ENCODE measurements at places on chromosomes 5 and 9. TPM values are rescaled to one million over a fixed set of nuclear protein-coding genes. Genes with fewer than 3 reads are reported as not detected.

GRCh38 chr5:146632620-146633322 is 116.8 kb upstream of the GPR151 start:
- no peak overlapping the region for H3K4me3 ChIP-seq
- no peak for DNase-seq
- no peaks in the 10 kb centered on the region for H3K4me1 ChIP-seq

NPR3 gene
- polyA plus RNA-seq = not detected

- no peak overlapping the region for H3K4me3 ChIP-seq
- H3K27me3 ChIP-seq = peaks cover 7% of the 10 kb centered on the region
- no peaks in the 10 kb centered on the region for H3K4me1 ChIP-seq
- no peak for DNase-seq
- no peaks in the 10 kb centered on the region for H3K36me3 ChIP-seq
Measured at GRCh38 chr5:174745590-174746103, 21.3 kb downstream of the MSX2 start.

KCNIP1 gene
- polyA plus RNA-seq = not detected

DDX46 gene
- 20.4 TPM for polyA plus RNA-seq

DNA sequence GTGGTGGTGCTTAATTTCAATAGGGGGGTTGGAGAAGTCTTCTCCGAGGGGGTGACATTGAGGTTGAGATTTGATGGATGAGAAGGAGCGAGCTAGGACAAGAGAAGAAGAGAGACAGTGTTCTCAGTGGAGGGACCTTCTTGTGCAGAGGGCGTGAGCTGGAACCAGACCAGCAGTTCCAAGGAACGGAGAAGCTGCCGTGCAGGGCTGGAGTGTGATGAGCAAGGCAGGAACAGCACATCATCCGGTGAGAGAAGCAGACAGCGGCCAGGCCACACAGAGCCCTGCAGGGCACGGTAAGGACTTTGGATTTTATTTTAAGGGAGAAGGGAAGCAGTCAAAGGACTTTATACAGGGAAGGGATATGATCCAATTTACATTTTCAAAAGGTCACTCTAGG is 206.9 kb downstream of the MELK start:
- DNase-seq = no peak
- no peaks in the 10 kb centered on the region for H3K4me1 ChIP-seq
- H3K27ac ChIP-seq = no peak overlapping the region
- H3K36me3 ChIP-seq = no peaks in the 10 kb centered on the region
- H3K4me3 ChIP-seq = no peak overlapping the region

GRCh38 chr5:6948562-6948961 is 235.3 kb downstream of the TENT4A start:
- H3K4me1 ChIP-seq = no peaks in the 10 kb centered on the region
- no peak overlapping the region for H3K4me3 ChIP-seq
- no peaks in the 10 kb centered on the region for H3K27me3 ChIP-seq
- no peak overlapping the region for H3K27ac ChIP-seq
- H3K36me3 ChIP-seq = no peaks in the 10 kb centered on the region

GRCh38 chr9:87062746-87063145 is 115.4 kb upstream of the GAS1 start:
- no peaks in the 10 kb centered on the region for H3K27me3 ChIP-seq
- no peak overlapping the region for H3K4me3 ChIP-seq
- no peak for DNase-seq
- H3K36me3 ChIP-seq = no peaks in the 10 kb centered on the region
- no peaks in the 10 kb centered on the region for H3K4me1 ChIP-seq

PDZD2 gene
- polyA plus RNA-seq = 0.25 TPM

DNA sequence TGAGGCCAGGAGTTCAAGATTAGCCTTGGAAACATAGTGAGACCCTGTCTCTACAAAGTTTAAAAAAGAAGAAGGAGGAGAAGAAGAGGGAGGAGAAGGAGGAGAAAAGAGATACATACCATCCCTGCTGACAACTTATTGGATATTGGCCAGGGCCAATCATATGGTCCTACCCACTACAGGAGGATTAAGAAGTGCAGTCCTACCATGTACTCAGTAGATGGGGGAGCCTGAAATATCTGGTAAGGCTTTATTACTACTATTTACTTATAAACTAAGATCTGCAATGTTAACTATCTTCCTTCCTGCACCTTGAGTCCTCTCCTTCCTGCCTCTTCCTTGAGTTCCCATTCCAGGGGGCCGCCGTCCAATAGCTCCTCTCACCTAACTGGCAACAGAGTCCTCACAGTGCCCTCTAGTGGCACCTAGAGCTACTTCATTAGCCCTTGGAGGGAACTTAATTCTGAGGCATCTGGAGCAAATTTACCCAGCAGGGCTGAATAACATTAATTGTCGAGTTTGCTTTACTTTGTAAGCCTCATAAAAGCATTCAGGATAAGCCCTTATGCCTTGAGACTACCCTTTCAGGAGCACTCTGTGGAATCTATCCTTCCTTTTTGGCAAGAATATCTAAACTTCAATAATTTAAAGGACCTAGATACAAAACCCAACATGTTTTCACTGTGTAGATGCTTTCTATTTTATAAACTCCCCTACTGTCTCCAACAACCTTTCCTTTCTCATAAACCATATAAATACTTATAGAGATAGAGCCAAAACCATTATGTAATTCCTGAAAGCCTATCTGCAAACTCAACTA is 39.1 kb upstream of the RANBP6 start:
- H3K4me3 ChIP-seq = no peak overlapping the region
- DNase-seq = peak; percentile 55

GRCh38 chr9:98774746-98775145 is 21.6 kb downstream of the ANKS6 start:
- no peak overlapping the region for H3K4me3 ChIP-seq
- DNase-seq = no peak
- H3K4me1 ChIP-seq = no peaks in the 10 kb centered on the region
- H3K27me3 ChIP-seq = no peaks in the 10 kb centered on the region
- H3K36me3 ChIP-seq = peaks cover 15% of the 10 kb centered on the region

GRCh38 chr5:42974536-42974935 is 65.6 kb downstream of the ANXA2R start:
- H3K36me3 ChIP-seq = peaks cover 15% of the 10 kb centered on the region
- no peak for DNase-seq
- no peaks in the 10 kb centered on the region for H3K27me3 ChIP-seq
- H3K4me1 ChIP-seq = no peaks in the 10 kb centered on the region
- H3K27ac ChIP-seq = no peak overlapping the region
- H3K4me3 ChIP-seq = no peak overlapping the region

- DNase-seq = no peak
- H3K27ac ChIP-seq = no peak overlapping the region
- no peak overlapping the region for H3K4me3 ChIP-seq
- H3K36me3 ChIP-seq = no peaks in the 10 kb centered on the region
Measured at GRCh38 chr9:113646946-113647914, 183.7 kb downstream of the RGS3 start.

PAPPA gene
- polyA plus RNA-seq = 0.15 TPM

DNA sequence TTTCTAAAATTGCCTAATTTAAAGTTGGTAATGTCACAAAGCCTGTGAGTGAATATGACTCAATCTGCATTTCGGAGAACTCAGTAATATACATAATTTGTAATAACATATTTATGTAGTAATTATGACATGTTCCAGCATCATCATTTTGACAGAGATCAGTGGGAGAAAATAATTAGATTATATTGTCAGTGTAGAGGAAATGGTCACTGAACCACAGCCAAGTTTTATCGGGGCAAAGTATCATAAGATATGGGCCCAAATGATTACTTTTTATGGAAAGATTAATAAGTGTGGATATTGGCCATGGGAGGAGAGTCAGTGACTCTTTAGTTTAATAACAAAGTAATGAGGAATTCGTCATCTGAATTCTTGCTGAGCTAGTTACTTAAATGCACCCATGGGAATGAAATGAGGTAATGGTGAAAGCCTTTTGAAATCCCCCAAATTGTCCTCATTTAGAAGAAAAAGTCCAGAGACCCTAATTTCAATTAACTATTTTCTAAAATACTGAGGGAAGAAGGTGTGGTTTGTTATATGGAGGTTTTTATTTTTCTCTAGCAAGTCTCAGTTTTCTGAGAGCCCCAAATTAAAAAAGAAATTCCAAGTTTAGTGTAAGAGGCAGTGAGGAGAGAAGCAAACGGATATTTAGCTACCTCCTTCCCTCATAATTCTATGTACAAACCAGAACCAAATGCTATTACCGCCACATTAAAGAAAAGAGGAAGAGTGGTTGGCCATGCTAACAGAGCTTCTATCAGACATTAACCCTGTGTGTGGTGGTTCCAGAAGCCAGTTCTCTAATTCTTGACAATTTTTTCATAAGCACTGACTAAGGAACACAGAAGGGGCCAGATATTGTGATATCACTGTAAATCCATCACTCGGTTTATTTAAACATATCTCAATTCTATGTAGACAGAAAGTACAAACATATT is 37.7 kb upstream of the MRPS30 start:
- no peaks in the 10 kb centered on the region for H3K27me3 ChIP-seq
- no peak overlapping the region for H3K4me3 ChIP-seq
- DNase-seq = no peak

CCDC187 gene
- not detected for polyA plus RNA-seq

DNA sequence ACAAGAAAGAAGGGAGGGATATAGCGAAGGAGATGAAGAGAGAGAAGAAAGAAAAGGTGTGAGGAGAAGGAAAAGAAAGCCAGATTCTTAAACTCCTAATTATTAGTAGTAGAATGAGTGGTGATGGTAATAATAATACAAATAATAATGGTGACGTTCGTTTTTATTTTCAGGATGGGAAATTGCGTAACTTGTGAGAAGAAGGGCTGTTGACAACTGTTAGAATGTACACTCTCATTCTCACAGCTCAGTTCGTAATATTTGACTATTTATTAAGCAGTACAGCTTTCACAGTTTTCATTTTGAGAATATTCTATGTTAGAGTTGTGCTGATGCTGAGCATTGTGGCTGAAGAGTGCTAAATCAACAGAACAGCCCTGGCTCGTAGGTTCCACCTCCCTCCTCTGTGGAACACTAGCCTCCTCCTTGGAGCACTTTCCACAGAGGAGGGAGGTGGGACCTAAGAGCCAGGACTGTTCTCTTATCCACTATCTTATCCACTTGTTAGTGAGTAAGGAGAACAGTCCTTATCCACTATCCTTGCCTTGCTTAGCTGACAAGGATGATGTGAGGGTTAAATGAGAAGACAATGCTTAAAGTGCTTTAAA is 258.3 kb upstream of the VLDLR start:
- no peak overlapping the region for H3K27ac ChIP-seq
- H3K27me3 ChIP-seq = no peaks in the 10 kb centered on the region

SRD5A1 gene
- 9.5 TPM for polyA plus RNA-seq

DNA sequence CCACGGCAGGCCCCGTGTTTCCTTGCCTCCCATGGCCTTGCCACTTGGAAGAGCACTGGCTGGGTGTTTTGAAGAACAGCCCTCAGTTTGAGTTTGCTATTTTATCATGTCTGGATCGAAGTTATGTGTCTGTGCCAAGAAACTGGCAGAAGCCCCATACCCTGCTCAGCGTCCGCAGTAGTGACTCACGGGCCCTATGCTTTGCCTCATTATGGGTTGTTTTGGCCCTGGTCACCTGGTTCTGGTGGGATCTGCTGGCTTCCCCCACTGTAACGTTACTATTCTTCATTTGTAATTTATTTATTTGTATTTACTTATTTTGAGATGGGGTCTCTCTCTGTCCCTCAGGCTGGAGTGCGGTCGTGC is 42.3 kb upstream of the NKD2 start:
- H3K36me3 ChIP-seq = no peaks in the 10 kb centered on the region
- H3K4me3 ChIP-seq = no peak overlapping the region
- no peak overlapping the region for H3K27ac ChIP-seq
- no peak for DNase-seq
- H3K27me3 ChIP-seq = peaks cover 22% of the 10 kb centered on the region

ATP10B gene
- polyA plus RNA-seq = not detected

TLN1 gene
- polyA plus RNA-seq = 35.9 TPM

- H3K27ac ChIP-seq = no peak overlapping the region
- no peaks in the 10 kb centered on the region for H3K36me3 ChIP-seq
- no peak overlapping the region for H3K4me3 ChIP-seq
- H3K27me3 ChIP-seq = no peaks in the 10 kb centered on the region
Measured at GRCh38 chr5:42500003-42500599, 76.9 kb downstream of the GHR start.

DNA sequence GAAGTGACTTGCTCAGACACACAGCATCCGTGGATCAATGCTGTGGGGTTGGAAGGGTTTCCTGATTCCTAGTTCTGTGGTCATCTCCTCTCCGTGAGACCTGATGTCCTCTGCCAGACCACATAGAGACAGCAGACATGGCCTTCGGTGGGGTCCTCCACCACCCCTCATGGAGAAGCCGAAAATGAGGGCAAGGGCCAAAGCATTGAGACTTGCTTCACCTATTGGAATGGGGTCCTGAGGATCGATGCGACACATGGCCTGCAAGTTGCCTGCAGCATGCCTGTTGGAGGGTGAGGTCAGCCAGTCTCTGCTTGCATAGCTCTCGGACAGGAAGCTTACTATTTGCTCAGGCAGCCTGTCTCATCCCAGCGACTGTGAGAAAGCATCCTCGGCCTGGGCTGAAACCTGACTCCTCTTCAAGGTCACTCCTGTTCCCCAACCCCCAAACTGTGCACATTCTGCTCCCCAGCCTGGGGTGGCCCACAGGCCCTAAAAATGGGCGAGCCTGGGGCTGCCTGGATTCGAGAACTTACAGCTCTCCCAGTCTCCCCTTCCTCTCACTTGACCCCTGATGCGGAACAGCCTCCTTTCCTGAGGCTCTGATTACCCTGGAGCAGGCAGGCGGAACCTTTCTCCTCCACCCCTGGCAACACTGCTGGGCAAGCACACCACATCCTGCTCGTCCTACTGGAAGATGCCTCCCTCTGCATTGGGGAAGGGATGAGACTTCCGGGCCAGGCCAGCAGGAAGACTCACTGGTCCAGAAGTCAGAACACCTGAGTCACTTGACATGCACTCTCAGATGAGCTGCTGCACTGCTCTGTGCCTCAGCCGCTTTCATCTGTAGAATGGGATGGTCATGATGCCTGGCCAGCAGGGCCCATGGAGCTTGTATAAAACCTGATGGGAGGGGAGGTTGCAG is 186.9 kb downstream of the RGS3 start:
- DNase-seq = no peak
- H3K27me3 ChIP-seq = no peaks in the 10 kb centered on the region
- no peaks in the 10 kb centered on the region for H3K4me1 ChIP-seq
- H3K4me3 ChIP-seq = no peak overlapping the region

DNA sequence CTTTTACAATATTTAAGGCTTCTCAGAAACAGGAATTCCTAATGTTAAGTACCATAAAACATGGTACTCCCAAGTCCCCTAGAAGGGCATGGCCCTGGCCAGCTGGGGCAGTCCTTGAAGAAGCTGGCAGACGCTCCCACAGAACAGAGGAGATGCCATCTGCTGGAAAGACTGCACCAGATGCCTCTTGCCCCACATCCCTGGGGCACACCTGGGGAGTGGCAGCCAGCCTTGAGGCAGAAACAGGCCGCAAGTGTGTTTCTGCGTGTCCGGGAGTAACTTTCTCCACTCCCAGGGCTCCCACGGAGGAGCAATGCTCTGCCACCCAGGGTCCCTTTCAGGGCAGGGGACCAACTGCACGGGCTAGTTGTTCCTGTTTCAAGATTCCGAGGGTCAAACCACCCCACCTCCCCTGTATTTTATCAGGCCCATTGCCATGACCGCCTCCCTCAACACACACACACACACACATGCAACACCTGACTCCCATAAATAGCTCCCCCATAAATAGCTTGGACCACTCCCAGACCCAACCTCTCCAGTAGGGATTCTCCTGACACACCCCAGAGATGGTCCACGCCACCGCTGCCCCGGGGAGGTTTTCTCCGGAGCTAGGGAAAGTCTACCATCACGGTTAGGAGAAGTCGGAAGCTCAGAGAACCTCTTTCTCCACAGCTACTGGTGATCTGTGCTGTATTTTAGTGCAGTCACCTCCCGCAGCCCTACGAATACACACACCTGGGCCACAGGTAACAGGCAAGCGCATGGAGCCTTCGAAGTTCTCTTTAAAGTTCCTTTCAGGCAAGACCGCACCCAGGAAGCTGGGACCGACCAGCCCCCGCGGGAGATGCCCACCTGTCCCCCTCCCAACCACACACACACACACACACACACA is 1.5 kb downstream of the SPOCK1 start:
- no peak overlapping the region for H3K4me3 ChIP-seq
- DNase-seq = no peak
- H3K4me1 ChIP-seq = no peaks in the 10 kb centered on the region
- peaks cover 12% of the 10 kb centered on the region for H3K27me3 ChIP-seq

Measured in CD4-positive, CD25-positive, alpha-beta regulatory T cell (primary cell).